ENCODE measurements at places on chromosomes 3 and 15.

DNA sequence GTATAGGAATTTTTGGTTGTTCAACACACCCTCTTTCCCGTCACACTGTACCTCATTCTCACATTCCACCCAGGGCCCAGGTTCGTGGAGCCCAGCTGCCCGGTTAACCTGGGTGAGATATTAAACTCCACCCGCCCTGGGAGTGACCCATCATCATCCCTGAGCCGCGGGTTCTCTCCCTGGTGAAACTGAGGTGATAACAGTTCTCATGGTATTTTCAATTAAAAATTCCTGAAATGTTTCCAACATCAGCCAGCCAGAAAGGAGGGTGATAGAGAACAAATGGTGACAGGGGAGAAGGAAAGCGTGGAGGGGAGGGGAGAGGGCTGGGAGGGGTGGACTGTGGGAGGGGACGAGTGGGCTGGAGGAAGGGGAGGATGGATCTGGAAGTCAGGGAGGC is 148.8 kb downstream of the ALDH1A2 start:
- H3K36me3 ChIP-seq = no peaks in the 10 kb centered on the region
- DNase-seq = no peak
- H3K4me3 ChIP-seq = no peak overlapping the region
- no peak overlapping the region for H3K27ac ChIP-seq
- H3K4me1 ChIP-seq = no peaks in the 10 kb centered on the region

- H3K27me3 ChIP-seq = no peaks in the 10 kb centered on the region
- no peaks in the 10 kb centered on the region for H3K4me1 ChIP-seq
- H3K36me3 ChIP-seq = no peaks in the 10 kb centered on the region
- no peak overlapping the region for H3K4me3 ChIP-seq
Observed at GRCh38 chr3:177438596-177439220, 241.4 kb upstream of the TBL1XR1 start.

- no peaks in the 10 kb centered on the region for H3K27me3 ChIP-seq
- no peak overlapping the region for H3K27ac ChIP-seq
- no peak for DNase-seq
- H3K36me3 ChIP-seq = no peaks in the 10 kb centered on the region
Observed at GRCh38 chr15:92288755-92289154, 104.9 kb upstream of the ST8SIA2 start.

- H3K4me3 ChIP-seq = no peak overlapping the region
- no peaks in the 10 kb centered on the region for H3K27me3 ChIP-seq
- peaks cover 2% of the 10 kb centered on the region for H3K36me3 ChIP-seq
- peaks cover 10% of the 10 kb centered on the region for H3K4me1 ChIP-seq
- no peak overlapping the region for H3K27ac ChIP-seq
- DNase-seq = no peak
Observed at GRCh38 chr3:196772102-196772501, 32.4 kb downstream of the PAK2 start.

GRCh38 chr15:54599386-54599785 is 597.4 kb downstream of the RSL24D1 start:
- no peak overlapping the region for H3K4me3 ChIP-seq
- no peak overlapping the region for H3K27ac ChIP-seq
- no peaks in the 10 kb centered on the region for H3K4me1 ChIP-seq
- no peaks in the 10 kb centered on the region for H3K27me3 ChIP-seq
- no peak for DNase-seq

- no peaks in the 10 kb centered on the region for H3K27me3 ChIP-seq
- H3K4me3 ChIP-seq = no peak overlapping the region
- DNase-seq = no peak
- no peaks in the 10 kb centered on the region for H3K36me3 ChIP-seq
- no peaks in the 10 kb centered on the region for H3K4me1 ChIP-seq
Observed at GRCh38 chr3:51340013-51340829, 44.9 kb upstream of the MANF start.
